ENCODE measurements at places on chromosomes 5 and 9. TPM values are rescaled to one million over a fixed set of nuclear protein-coding genes. Genes with fewer than 3 reads are reported as not detected.

DNA sequence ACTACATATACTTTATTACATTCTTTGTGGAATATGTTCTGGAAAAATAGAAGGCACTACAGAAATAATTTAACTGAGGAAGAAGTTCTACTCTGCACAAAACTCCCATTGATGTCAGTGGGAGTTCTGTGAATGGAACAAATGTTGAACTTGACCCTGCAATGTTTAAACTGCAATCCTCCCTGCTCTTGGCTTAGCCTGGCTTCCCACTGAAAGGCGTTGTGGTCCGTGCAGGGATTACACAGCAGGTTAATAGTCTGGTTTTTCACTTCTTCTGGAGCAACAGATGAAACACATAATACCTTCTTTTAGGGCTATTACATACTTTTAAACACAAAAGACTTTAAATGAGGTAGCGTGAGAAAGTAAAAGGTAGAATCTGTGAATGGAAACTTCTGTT lies 12.9 kb upstream of the ERBIN start:
- DNase-seq = no peak

- DNase-seq = no peak
These were observed 1075.4 kb upstream of the C9orf72 start for GRCh38 chr9:28648723-28649122.

- DNase-seq = no peak
These were observed 155.6 kb downstream of the ARHGAP26 start for GRCh38 chr5:142925795-142926194.

DNA sequence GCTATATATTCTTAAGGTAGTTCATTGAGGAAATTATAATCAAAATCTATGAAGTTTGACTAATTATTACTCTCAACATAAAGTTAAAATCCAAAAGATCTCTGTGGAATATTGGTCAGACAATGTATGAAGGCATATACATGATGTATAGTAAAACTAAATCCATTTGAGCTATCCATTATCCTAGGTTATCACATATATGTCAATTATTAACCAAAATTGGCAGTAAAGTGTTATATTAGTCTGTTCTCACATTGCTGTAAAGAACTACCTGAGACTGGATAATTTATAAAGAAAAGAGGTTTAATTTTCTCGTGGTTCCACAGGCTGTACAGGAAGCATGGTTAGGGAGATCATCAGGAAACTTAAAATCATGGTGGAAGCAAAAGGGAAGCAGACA lies 511.7 kb upstream of the SGCD start:
- no peak for DNase-seq

GRCh38 chr5:179322071-179323025 lies 22.9 kb downstream of the ADAMTS2 start:
- no peak for DNase-seq

DNA sequence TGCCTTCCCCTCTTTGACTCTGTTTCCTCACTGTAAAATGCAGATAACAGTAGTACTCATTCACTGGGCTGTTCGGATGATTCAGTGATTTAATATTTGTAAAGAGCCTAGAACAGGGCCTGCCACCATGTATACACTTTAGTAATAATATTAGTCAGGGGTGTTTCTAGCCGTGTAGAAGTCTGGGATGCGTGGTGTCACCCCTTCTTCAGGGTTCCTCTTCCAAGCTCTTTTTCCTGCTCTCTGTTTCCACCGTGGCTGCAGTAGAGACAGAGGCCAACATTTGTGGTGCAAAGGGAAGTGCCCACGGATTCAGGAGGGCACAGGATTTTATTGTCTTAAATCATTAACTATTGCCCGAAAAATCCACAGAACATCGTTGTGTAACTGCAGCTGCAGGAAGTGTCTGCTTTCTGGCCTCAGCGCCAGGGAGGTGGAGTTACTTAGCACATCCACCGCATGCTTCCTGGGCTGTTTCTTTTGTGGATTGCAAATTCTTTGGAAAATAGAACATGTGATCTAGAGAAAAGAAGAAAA lies 61.7 kb downstream of the TRIO start:
- peak; percentile 86 for DNase-seq

GRCh38 chr5:90948969-90949368 lies 390.4 kb downstream of the ADGRV1 start:
- no peak for DNase-seq

GRCh38 chr5:29382780-29383179 lies 1810.7 kb upstream of the CDH6 start:
- DNase-seq = no peak

DNA sequence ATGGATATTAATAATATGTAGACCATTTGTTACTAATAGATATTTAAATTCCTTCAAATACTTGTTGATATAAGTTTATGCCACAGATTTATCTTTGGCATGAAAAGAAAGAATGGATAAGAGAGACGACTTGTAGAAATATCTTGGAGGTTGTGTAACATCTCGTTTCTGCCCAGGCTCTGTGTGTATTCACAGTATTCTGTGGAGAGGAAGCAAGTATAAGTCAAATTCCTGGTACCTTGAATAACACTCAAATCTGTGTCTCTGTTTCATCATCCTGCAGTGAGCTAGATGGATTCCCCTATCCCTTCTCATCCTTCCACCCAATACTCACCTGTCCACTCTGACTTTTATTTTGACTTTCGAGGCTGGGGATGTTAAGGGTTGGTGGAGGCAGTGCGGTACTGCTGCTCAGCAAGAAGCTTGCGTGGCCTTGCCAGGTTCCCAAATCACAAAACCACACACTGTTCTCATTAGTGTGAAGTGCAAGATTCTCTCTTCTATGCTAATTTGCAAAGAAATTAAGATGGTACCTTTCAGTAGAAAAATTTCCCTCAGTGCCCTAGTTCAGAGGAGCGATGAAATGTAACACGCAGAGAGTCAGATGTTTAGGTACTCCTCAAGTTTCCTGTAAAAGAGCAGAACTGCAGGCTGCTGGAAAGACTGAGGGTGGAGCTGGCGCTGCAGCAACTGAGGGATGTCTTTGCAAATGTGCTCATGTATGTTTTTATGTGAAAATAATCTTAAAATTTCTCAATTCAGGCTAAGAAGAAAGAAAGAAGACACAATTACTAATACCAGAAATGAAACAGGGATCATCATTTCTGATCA lies 42.6 kb upstream of the ANKRD18A start:
- DNase-seq = no peak

DNA sequence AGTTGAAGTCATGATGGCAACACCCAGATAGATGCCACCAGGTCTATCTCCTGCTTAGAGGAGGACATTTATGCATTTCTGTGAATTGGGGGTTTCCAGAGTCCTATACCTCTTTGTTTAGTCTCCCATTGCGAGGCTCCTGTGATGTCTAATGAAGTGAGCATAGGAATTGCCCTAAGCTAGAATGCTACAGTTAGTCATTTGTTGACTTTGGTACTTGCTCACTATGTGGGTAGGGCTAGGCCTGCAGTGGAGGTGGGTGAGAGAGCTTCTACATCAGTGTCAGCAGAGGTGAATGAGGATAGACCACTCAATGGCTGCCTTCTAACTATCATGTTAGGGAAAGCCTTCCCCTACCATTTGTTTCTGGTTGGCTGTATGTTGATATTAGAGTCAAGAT lies 173.3 kb upstream of the POC5 start:
- no peak for DNase-seq

- DNase-seq = no peak
These were observed 1.3 kb downstream of the C5orf15 start for GRCh38 chr5:133967124-133967523.

DNA sequence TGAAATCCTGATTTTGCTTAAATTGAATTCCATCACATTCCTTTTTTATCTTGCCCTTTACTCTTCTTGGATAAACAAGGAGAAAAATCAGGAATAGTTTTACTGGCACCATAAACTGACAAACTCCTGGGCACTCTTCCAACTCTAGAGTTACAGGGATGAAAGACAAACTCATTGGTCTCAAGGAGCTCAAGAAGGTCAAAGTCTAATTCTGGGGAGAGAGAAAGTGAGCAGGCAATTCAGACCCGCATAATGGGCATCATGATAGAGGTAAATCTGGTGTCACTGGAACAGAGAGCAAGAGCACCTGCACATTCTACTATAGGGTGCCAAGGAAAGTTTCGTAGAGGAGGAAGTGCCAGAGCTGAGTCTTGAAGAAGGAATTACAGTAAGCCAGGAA lies 64.8 kb downstream of the GRIN3A start:
- DNase-seq = no peak

DNA sequence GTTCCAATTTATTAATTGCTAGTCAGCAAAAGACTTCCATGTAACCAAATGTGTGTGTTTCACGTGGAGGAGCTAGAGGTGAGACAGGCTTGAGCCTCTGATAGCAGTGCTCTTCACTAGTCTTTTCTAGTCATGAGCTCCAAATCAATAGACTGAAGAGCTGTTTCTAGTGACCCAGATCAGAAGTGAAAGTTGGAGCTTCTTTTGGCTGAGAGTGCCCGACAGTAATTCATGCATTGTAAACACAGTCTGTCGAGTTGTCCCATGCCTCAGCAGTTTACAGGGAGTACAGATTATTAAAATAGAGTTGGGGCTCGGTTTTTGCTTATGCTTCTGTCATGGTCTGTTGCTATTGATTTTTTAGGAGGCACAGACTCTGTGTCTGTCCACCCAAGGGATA lies 793.1 kb downstream of the DTWD2 start:
- DNase-seq = no peak

DNA sequence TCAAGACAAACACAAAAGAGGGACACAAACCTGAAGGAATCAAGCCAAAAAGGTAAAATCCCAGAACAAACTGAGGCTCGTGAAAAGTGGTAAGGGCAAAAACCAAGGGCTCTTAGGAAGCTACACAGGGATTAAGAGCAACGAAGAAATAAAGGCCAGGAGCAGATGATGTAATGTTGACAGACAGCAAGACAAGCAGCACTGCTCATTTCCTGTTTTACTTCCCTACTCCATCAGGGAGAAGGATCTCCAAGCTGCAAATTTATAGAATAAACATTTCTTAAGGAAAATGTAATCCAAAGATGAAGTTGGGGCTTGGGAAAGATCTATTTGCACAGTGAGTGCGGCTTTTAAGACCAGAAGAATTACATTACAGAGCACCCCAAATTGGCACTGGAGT lies 182.3 kb upstream of the MAP1B start:
- no peak for DNase-seq

The DMRT3 gene
- not detected for total RNA-seq

The TCF7 gene
- total RNA-seq = 3.1 TPM

The CCL27 gene
- not detected for total RNA-seq

The GFI1B gene
- 0.15 TPM for total RNA-seq

The HSPB3 gene
- total RNA-seq = not detected

The TNFAIP8 gene
- total RNA-seq = 2.4 TPM

The PCDHAC2 gene
- 0.86 TPM for total RNA-seq

The AHRR gene
- 0.81 TPM for total RNA-seq

The WHRN gene
- total RNA-seq = 2.8 TPM
